Natural killer cell (primary cell): ENCODE measurements at places on chromosomes 5 and 9. TPM values are rescaled to one million over a fixed set of nuclear protein-coding genes. Genes with fewer than 3 reads are reported as not detected.

GRCh38 chr5:91114658-91115057 is 268.5 kb downstream of the ARRDC3 start:
- DNase-seq, result no peak

DNA sequence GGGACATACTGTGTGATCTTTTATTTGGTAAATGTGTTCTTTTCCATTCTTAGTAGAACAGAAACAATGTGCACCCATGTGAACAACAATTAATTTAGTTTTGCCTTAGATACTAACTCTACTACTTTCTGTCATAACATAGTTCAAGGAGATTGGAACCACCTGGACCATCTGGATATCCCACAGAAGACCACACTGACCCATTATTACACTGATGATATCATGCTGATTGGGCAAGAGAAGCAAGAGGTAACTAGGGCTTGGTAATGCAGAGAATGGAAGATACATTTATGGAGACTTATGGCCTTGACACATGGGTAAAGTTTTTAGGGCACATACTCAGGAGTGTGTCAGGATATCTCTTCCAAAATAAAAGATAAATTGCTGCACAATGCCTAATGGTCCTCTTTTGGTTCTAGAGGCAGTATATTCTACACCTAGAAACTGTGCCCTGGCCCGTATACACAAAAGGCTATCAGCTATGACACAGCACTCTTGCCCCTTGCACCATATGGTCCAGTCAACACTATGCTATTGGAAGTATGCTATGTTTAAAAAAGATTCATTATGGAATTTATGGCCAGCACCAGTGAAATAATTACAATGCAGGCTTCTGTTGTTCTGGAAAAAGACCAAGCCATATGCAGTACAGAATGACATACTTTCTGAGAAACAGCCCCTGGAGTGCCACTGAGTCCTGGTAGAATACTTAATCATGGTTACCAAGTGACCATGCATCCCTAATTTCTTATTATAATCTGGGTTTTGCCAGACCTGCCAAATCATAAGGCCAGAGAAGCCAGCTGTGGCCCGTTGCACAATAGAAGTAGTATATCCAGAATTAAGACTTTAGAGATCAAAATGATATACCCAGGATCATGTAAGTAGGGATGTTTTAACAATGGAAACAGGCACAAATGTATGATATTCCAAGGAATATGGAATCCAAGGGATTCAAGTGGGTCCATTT is 41.6 kb upstream of the MROH2B start:
- no peak for DNase-seq

The MVB12B gene
- total RNA-seq, result 13.0 TPM

DNA sequence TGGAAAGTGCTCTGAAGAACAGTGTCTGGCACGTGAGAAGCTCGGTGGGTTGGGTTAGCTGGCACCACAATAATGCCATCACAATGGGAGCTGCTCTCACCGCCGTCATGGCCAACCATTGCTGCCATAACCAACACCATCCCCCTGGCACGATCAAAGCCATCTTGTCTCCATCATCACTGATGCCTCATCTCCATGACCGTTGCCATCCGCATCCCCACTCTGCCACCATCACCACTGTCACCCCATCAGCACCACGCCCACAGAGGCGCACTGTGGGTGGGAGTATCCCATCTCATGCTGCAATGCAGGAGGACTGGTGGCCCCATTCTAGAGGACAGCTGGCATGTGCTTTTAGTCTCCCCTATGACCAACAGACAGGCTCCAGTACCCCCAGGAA is 23.7 kb downstream of the NR5A1 start:
- no peak for DNase-seq

- DNase-seq, result peak; percentile 35
These were observed 76.4 kb downstream of the PRRT1B start for GRCh38 chr9:131621551-131622358.

- DNase-seq, result no peak
These were observed 825 bp upstream of the PCAT7 start for GRCh38 chr9:94554078-94554438.

- DNase-seq, result no peak
These were observed 52.2 kb upstream of the GPR151 start for GRCh38 chr5:146568161-146568560.

GRCh38 chr9:79658926-79659325 is 87.2 kb downstream of the TLE4 start:
- no peak for DNase-seq

DNA sequence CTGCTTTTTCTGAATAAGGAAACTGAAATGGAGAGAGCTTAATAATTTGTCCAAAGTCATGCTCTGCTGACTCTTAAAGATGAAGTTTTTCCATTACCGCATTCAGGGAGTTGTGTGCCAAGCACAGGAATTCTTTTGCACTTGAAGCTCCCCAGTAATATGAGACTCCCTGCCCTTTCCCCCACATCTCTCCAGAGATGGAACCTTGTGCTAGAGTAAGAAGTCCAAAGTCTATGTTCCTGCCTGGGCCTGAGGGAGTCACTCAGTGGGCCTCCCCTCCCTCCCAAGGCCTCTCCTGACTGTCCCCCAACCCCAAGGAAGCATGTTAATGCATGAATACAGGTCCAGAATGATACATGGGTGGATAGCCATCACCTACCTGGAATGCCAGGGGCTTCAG is 173.3 kb upstream of the SEMA6A start:
- DNase-seq, result no peak

DNA sequence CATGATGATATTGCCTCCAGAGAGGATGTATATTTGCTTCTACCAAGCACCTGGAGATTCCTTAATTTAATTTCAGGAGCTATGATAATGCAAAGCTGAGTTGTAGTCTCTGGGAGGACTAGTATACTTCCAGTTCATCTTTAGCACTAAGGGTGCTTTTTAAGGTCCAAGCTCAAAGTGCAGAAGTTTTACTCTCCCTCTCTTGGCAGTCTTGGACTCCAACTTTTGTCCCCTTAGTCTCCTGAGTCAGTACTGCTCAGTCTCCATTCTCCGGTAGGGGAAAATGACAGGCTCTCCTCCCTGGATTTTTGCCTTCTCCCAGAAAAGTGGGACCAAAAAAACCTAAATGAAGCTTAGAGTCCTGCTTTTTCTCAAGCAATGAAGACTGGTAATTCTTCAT is 8.3 kb downstream of the SMIM3 start:
- no peak for DNase-seq

GRCh38 chr9:70303268-70303667 is 44.5 kb downstream of the SMC5 start:
- DNase-seq, result no peak

DNA sequence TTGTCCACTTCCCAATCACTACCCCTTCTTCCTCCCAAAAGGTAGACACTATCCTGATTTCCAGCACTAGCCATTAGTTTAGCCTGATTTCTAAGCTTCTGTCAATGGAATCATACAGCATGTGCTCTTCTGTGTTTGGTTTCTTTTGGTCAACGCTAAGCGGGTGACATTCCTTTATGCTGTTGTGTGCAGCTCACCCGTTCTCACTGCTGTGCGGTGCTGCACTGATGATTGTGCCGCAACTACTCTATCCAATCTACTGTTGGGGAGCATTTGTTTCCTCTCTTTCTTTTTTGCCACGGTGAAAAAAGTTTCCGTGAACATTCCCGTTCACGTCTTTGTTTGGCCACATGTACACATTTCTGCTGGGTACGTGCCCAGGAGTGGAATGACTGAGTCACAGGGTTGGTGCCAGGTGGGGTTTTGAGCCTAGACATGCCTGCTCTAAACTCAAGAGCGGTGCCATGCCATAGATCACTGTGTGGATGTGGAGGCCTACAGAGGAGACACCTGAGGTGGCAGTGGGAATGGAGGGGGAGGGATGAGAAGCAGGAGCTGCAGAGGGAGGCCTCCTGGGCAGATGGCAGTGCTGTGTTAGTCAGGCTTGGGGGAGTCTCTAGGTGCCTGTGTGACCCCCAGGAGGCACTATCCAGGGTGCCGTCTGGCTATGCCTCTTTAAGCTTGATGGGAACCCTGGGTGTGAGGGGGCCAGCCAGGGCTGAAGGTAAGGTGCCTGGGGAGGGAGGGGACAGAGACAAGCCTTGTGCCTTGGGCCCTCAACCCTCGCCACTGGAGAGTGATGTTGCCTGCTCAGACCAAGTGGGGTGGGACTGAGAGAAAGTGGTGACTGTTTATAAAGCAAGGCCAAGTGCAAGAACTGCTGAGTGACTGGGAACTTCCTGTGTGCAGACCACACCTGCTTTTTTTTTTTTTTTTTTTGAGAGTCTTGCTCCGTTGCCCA is 11.4 kb upstream of the ANKRD33B start:
- DNase-seq, result no peak

DNA sequence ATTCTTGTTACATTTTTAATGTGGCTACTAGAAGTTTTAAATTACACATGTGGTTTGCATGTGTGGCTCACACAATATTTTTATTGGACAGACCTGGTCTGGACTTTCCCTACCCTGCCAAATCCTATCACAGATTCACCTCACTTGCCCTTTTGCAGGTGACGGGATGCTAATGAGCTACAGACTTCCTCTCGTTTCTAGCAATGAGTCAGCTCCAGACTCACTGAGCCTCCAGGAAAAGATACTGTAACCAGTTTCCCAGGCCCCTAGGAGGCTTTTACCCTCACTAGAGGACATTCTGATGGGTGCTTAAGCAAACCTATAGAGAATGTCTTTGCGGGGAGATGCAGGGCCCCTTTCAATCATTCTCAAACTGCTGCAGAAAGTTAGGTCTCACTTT is 135.4 kb downstream of the WDR41 start:
- DNase-seq, result no peak

DNA sequence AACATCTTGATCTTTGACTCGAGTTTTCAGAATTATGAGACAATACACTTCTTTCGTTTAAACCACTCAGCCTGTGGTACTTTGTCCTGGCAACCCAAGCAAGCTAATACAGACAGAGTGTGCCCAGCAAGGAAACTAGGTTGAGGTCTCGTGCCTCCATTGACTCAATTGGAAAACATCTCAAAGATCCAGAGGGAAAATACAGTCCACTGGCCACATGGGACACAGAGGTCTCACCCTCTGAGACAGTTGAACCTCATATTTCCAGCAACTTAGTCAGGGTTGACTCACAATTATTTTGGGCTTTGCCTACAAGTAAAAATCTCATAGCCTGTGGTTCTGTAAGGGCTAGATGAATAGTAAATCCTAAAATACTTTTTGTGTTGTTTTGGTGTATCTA is 631.5 kb downstream of the MTRR start:
- DNase-seq, result no peak

DNA sequence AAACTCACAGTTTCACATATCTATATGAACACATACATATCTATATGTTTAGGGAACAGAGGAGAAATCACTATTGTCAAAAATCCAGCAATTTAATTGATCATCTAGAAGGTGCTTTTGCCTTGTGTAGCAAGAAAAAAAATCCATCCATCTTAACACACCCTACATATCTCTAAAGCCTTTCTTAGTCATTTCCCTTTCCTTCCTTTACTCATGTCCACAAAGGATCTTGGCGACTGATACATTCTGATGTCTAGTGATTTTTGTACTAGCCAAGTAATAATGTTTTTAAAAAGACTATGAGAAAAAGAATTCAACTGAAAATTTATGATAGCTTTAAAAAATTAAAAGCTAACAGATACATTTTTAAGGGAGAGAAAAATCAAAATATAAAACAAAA is 22.5 kb downstream of the ZDHHC21 start:
- no peak for DNase-seq

GRCh38 chr5:150645070-150645700 is 4.7 kb downstream of the SYNPO start:
- no peak for DNase-seq

GRCh38 chr9:122370303-122370702 is 521 bp upstream of the PTGS1 start:
- DNase-seq, result no peak

DNA sequence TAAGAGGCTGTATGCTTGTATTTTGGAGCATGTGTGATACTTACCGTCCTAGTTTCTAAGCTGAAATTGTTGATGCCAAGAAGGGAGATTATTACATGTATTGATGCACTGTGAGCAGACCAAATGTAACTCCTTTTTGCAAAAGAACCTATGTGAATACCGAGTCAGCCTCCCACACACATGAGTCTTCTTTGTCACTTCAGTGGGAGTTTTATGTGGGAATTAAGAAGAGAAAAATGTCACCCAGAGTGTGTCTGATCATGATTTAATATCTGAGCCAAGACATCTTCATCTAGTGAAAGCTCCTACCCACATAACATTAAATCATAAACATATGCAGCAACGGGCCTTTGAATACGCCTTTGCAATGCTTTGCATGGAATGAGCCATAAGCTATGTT is 380.3 kb upstream of the ACTBL2 start:
- DNase-seq, result no peak

The PCDHGA6 gene
- 0.20 TPM for total RNA-seq
